CD14-positive monocyte (primary cell): ENCODE measurements at places on chromosomes 4 and X. TPM values are rescaled to one million over a fixed set of nuclear protein-coding genes. Genes with fewer than 3 reads are reported as not detected.

DNA sequence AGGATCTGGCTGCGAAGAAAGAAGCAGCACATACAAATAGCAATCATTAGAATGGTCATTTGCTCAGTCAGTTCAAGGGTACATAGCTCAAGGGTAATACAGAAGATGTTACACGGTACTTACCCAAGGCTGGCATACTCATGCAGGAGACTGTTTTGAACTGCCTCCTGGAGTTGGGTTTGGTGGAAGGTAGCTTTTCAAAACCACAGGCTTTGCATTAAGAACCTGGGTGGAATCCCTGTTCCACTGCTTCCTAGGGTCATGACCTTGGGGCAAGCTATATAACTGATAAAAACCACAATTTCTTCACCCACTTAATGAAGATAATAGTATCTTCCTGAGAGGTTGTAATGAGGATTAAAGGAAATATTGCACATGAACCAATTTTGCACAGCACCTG lies 36.5 kb downstream of the TBC1D9 start:
- peaks cover 63% of the 10 kb centered on the region for H3K4me1 ChIP-seq
- no peaks in the 10 kb centered on the region for H3K27me3 ChIP-seq
- no peaks in the 10 kb centered on the region for H3K36me3 ChIP-seq

DNA sequence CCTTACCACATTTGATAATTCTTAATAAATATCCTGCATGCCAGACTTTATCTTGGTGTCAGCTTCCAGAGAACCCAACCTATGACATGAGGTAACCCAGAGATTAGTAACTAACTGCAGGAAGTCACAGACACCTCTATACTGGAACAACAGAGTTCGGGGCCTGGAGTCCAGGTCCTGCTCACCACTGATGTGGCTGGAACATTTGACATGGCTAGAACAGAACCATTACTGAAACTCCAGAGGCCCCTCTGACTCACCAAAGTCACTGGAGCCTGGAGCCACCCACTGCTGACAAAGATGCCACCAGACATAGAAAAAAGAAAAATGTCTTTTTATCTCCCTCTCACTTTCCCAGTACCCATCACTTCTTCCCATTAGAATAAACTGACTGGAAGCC lies 403.7 kb downstream of the MID1IP1 start:
- H3K4me1 ChIP-seq: no peaks in the 10 kb centered on the region
- H3K4me3 ChIP-seq: no peak overlapping the region
- H3K27ac ChIP-seq: no peak overlapping the region
- no peaks in the 10 kb centered on the region for H3K36me3 ChIP-seq

DNA sequence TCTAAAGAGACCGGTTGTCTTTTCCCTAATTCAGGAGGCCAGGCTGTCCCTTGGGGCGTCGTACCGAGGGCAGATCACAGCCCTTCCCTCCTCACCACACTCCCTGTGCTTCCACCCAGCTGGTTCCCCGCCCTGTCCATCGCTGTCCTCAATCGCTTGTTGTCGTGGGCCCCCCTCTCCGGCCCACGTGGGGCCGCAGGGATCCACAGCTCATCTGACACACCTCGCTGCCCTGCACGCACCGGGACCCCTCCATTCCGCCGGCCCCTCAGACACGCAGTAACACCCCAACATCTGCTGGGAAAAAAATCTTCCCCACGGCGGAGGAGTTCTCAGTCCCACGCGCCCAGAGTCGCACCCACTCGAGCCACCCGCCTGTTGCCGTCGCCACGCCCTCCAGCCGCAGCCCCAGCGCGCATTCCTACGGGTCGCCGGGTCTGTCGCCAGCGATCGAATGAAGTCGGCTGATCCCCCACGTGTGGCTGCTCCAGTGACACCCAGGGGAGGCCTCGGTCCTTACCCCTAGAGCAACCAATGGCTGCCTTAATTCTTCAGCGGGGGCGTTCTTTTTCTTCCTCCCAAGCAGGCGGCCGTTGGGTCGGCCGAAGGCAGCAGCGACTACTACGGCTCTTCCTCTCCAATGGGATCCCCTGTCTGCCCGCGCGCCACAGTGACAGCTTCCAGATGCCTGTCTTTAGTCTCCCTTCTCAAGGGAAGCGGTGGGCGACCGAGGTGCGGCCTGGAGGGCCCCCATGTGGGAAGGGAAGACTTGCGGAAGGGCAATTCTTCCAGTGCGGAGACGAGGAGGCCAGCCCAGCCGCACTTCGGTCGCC lies 893 bp upstream of the SEPTIN11 start:
- H3K27ac ChIP-seq: no peak overlapping the region
- peak overlapping the region; percentile 85 for H3K4me3 ChIP-seq
- H3K36me3 ChIP-seq: no peaks in the 10 kb centered on the region
- DNase-seq: peak; percentile 49

GRCh38 chr4:14125375-14126129 lies 498.0 kb upstream of the BOD1L1 start:
- no peaks in the 10 kb centered on the region for H3K27me3 ChIP-seq
- H3K36me3 ChIP-seq: no peaks in the 10 kb centered on the region
- DNase-seq: peak; percentile 95
- peaks cover 35% of the 10 kb centered on the region for H3K4me1 ChIP-seq

GRCh38 chrX:101029665-101030064 lies 22.2 kb downstream of the TRMT2B start:
- peaks cover 29% of the 10 kb centered on the region for H3K36me3 ChIP-seq
- no peaks in the 10 kb centered on the region for H3K27me3 ChIP-seq

DNA sequence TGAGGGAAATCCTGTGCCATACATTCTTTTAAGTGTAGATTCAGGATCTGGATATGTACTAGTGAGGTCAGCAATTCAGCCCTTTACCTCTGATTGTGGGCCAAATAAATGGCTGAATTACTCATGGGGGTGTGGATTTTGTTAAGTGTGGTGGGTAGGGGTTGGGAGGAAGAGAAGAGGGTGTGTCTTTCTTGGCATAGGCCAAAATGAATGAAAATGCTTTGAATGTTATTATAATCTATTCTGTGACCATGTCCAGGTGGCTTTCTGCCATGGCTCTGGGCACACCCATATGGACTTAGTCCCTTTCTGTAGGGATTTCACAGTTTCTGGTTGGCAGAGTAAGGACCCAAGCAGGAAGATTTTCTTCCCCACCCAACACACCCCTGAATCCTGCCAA lies 244.3 kb downstream of the CBR4 start:
- no peaks in the 10 kb centered on the region for H3K4me1 ChIP-seq
- H3K36me3 ChIP-seq: no peaks in the 10 kb centered on the region
- H3K4me3 ChIP-seq: no peak overlapping the region
- no peak overlapping the region for H3K27ac ChIP-seq

The SRPX2 gene
- polyA plus RNA-seq: not detected

The TEX11 gene
- not detected for polyA plus RNA-seq

The EDA2R gene
- polyA plus RNA-seq: 0.01 and 0.03 TPM in 2 replicates
